Fibroblast of the aortic adventitia (primary cell): ENCODE measurements at places on chromosomes 11 and 22. TPM values are rescaled to one million over a fixed set of nuclear protein-coding genes. Genes with fewer than 3 reads are reported as not detected.

DNA sequence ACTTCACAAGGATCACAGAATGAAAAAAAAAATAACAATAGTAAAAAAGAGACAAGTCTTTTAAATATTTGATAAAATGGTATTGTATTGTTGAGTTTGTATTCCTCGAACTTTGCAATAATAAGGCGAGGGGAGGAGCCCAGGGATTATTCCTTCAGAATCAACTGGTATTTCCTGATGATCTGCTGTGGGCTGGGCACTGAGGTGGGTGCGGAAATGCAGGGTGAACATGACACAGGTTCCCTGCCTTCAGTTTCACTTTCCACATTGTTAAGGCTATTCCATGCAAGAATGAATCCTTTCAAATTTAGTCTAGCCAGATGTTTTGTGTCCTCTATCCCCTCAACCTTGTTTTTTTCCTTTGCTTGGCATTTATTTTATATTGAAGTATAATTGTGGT, 2.1 kb upstream of the EIF3M start:
- no peak for DNase-seq

DNA sequence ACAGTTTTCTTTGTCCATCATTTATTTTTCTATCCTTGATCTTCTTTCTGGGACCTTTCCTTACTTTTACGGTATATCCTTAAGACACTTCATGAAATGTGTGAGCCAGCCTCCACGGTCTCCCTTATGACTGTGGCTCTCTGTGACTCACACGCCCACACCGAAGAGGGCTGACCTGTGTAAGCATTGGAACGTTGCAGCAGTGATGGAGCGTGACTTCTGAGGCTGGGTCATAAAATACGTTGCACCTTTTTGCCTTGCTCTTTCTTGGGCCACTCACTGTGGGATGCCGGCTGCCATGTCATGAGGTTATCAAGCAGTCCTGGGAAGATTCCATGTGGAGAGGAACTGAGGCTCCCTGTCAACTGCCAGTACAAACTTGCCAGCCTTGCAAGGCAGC, 96.3 kb upstream of the RAB1B start:
- DNase-seq, result peak; percentile 24

GRCh38 chr11:112277941-112278340, 17.3 kb upstream of the PLET1 start:
- peak; percentile 33 for DNase-seq

- no peak for DNase-seq
Measured at GRCh38 chr11:87338046-87338639, 300.4 kb downstream of the TMEM135 start.

GRCh38 chr11:61899146-61899841, 7.9 kb upstream of the FADS3 start:
- peak; percentile 72 for DNase-seq

- no peak for DNase-seq
Measured at GRCh38 chr22:28589102-28589750, 90.4 kb downstream of the TTC28 start.

DNA sequence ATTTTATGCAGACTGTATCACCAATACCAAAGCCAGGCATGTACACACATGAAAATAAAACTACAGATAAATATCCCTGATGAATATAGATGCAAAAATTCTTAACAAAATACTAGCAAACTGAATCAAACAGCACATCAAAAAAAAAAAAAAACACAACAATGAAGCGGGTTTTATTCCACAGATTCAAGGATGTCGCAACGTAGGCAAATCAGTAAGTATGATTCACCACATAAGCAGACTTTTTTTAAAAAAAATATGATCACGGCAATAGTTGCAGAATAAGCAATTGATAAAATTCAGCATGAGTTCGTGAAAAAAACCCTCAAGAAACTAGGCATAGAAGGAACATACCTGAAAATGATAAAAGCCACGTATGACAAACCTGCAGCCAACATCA, 21.3 kb downstream of the OR51F1 start:
- DNase-seq, result no peak

DNA sequence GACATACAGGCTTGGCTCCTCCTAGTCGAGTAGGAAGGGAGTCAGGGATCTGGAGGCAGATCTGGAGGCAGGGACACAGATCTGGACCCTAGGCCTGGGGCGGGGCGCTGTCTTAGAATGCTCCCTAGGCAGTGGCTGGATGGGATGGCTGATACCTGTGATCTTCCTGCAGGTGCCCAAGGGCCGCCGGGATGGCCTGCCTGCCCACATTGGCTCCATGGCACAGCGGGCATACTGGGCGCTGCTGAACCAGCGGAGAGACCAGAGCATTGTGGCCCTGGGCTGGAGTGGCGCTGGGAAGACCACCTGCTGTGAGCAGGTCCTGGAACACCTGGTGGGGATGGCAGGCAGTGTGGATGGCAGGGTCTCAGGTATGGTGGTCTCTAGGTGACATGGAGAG, 35.4 kb downstream of the MYO18B start:
- DNase-seq, result no peak

DNA sequence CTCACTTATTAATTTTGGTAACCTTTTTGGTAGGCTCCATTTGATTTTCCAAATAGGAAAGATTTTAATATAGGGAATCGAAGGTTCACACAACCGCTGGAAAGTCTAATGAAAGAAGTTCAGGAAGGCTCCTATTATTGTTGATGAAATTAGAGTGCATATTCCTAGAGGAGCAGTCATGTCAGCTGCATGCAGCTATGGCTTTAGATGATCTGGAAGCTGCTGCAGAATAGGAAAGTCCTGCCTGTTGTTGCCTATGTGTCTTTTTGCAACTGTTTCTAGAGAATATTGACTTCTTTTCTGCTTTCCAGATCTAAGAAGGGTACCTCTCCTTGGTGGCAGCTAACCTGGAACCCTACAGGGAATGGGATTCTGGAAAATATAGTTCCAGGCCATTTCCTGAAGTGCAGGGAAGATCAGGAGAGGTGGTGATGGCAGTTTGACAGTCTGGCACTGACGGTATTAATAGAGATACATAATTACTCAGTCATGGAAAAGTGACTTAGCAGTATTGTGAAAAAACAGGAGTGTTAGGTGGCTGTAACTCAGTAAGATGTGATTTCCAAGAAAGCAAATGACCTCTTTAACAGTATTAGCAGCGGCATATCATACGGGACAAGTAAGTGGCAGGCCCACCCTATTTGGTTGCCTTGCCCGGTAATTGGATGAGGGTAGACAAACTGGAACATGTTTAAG, 54.0 kb downstream of the TNRC6B start:
- no peak for DNase-seq

DNA sequence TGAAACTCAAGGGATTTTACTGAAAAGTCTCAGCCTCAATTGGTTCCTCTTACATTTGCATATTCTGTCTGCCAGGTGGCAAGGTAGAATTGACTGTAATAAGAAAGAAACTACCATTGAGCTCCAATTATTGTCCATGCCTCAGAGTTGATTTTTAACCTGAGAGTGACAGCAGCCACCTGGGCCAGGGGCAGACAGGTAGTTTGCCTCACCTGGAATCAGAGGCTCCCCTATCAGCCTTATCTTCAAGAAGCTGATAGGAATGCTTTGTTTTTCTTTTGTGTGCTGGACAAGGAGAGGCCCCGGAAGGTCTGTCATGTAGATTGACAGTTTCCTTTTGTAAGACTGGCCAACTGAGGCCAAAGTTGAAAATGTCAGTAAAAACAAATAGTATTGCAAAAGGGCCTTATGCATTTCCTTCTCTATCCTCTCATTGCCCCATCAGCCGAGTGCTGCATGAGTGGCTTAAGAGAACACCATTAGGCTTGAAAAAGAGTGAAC, 34.1 kb downstream of the CD44 start:
- peak; percentile 62 for DNase-seq

- peak; percentile 67 for DNase-seq
Measured at GRCh38 chr22:42991010-42991651, 23.8 kb downstream of the PACSIN2 start.

DNA sequence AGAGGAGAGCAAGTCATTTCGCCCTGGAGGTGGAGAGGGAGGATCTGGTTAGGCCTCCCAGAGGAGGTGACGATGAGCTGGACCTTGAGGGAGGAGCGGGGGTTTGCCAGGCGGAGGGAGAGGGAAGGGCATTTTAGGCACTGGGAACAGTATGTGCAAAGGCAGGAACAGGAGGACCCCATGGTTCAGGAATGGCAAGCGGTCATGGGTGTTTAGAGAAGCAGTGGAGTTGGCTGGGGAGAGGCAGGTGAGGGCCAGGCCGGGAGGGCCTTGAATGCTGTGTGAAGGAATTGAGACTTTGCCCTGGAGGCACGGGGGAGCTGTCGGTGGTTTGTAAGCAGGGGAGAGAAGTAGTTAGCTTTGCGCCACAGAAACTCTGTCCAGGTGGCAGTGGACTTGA, 10.3 kb downstream of the PRDM11 start:
- no peak for DNase-seq

GRCh38 chr11:60754887-60755286, 1.8 kb upstream of the MS4A15 start:
- DNase-seq, result no peak

- peak; percentile 90 for DNase-seq
Measured at GRCh38 chr11:27217948-27218420, 145.0 kb downstream of the CCDC34 start.

- peak; percentile 24 for DNase-seq
Measured at GRCh38 chr11:23284631-23285030, 424.4 kb upstream of the CCDC179 start.

- no peak for DNase-seq
Measured at GRCh38 chr11:77332259-77332658, 30.8 kb upstream of the GDPD4 start.

GRCh38 chr22:30372915-30373314, 14.3 kb downstream of the RNF215 start:
- DNase-seq, result no peak

GRCh38 chr11:2166091-2166851, 5.3 kb upstream of the INS start:
- no peak for DNase-seq

DNA sequence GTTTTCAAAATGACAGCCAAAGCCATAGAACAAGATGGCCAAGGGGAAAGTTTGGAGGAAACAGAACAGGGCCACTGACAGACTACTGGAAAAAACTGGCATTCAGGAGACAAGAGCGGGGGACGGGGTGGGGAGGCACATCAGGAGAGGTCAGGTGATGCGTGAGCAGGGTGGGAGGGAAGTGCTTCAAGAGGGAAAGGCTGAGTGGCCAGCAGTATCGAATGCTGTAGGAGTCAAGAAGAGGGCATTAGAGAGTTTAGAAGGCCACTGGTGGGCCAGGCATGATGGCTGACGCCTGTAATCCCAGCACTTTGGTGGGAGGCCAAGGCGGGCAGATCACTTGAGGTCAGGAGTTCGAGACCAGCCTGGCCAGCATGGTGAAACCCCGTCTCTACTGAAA, 8.2 kb downstream of the GTPBP1 start:
- DNase-seq, result no peak

- DNase-seq, result peak; percentile 73
Measured at GRCh38 chr11:10920205-10920604, 62.4 kb upstream of the ZBED5 start.

DNA sequence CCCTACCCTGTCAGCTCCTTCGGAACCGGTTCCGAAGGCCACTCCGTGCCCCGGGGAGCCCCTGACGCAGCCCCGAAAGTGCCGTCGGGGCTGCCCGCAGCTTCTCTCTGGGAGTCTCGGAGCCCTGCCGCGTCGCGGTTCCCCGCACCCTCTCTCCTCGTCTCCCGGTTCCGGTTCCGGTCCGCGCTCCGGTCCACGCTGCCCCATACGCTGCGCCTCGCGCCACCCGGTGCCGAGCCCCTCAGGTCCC, 618 bp downstream of the MTA2 start:
- no peak for DNase-seq

- peak; percentile 99 for DNase-seq
Measured at GRCh38 chr11:47916361-47916841, 64.0 kb upstream of the PTPRJ start.

- peak; percentile 25 for DNase-seq
Measured at GRCh38 chr11:110529043-110529442, 99.3 kb downstream of the FDX1 start.

DNA sequence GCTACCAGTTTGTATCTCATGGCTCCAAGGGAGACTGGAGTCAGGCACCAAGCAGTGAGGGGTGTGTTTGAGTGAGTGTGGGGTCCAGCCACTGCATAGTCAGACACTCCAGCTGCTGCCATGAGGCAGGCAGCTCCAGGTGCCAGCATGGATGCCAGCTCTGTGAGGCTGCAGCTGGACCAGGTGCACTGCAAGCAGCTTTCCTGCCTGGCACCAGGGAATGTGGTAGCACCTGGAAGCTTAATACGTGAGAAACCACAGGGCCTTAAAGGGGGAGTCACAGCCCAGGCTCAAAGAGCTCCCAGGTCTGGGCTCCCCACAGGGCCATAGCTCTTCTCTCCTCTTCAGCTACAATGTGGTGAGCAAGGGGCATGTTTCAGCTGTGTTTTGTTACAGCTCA, 817.8 kb upstream of the LUZP2 start:
- DNase-seq, result no peak

DNA sequence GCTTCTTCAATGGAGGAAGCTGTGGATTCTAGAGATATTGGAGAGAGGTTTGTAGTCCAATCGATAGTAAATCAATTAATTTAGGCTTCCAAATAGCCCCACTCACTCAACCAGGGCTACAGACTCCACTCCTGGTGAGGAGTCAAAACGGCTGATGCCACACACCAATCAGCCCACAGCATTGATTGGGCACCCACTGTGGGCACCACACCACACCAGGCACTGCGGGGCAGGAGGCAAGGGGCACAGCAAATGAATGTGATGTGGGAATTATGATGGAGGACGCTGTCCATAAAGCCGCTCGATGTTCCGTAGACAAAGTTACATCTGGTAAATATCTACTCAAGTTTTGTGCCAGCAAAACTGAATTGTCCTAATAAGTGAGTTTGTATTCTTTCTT, 547.3 kb upstream of the CADM1 start:
- no peak for DNase-seq

GRCh38 chr22:38706101-38706900, 557 bp downstream of the GTPBP1 start:
- DNase-seq, result peak; percentile 36

DNA sequence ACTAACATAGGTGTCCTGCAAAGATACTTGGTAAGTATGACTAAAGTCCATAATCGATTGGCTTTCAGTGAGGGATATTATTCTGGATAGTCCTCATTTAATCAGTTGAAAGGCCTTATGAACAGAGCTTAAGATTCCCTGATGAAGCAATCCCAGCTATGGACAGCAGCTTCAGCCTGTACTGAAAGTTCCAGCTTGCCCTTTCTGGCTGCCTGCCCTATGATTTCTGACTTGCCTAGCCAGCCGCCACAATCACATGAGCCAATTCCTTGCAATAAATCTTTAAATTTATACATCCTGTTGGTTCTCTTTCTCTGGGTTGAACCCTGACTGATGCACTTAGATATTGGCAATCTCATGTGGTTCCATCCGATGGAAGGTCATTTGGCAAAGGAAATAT, 759.0 kb upstream of the API5 start:
- DNase-seq, result no peak

IRAG1 gene
- 17.6 and 32.0 TPM in 2 replicates for total RNA-seq

LTBP3 gene
- 47.3 and 147 TPM in 2 replicates for total RNA-seq

MUC6 gene
- total RNA-seq, result under 0.01 TPM in 1 of 2 replicates, not detected in the other

DDTL gene
- 0.81 and 1.8 TPM in 2 replicates for total RNA-seq

OR51B5 gene
- not detected in 2 replicates for total RNA-seq

ADAMTS8 gene
- 2.6 TPM in 1 of 2 replicates, not detected in the other for total RNA-seq

UBQLN3 gene
- total RNA-seq, result 0.09 TPM in 1 of 2 replicates, not detected in the other

KDELR3 gene
- 22.1 and 183 TPM in 2 replicates for total RNA-seq

BIRC3 gene
- total RNA-seq, result 0.16 and 2.4 TPM in 2 replicates

CASP5 gene
- not detected in 2 replicates for total RNA-seq

OR10G8 gene
- total RNA-seq, result not detected in 2 replicates

ACR gene
- not detected in 2 replicates for total RNA-seq
